A673 (cell line): ENCODE measurements at places on chromosomes 7 and 10. TPM values are rescaled to one million over a fixed set of nuclear protein-coding genes. Genes with fewer than 3 reads are reported as not detected.

DIP2C gene
- 13.2 and 16.5 TPM in 2 replicates for total RNA-seq

RUFY2 gene
- 25.8 and 28.8 TPM in 2 replicates for total RNA-seq

MCM10 gene
- 89.3 and 97.5 TPM in 2 replicates for total RNA-seq

ATG9B gene
- total RNA-seq = 0.96 and 1.9 TPM in 2 replicates

MBL2 gene
- not detected in 2 replicates for total RNA-seq

PAPOLB gene
- 0.17 TPM in 2 replicates for total RNA-seq

SLC26A3 gene
- total RNA-seq = not detected in 2 replicates

OR13A1 gene
- not detected in 2 replicates for total RNA-seq

DLG5 gene
- 44.0 and 47.6 TPM in 2 replicates for total RNA-seq

LIPN gene
- not detected in 2 replicates for total RNA-seq

ACHE gene
- 0.52 and 0.87 TPM in 2 replicates for total RNA-seq

GIMAP1 gene
- total RNA-seq = not detected in 2 replicates

DNA sequence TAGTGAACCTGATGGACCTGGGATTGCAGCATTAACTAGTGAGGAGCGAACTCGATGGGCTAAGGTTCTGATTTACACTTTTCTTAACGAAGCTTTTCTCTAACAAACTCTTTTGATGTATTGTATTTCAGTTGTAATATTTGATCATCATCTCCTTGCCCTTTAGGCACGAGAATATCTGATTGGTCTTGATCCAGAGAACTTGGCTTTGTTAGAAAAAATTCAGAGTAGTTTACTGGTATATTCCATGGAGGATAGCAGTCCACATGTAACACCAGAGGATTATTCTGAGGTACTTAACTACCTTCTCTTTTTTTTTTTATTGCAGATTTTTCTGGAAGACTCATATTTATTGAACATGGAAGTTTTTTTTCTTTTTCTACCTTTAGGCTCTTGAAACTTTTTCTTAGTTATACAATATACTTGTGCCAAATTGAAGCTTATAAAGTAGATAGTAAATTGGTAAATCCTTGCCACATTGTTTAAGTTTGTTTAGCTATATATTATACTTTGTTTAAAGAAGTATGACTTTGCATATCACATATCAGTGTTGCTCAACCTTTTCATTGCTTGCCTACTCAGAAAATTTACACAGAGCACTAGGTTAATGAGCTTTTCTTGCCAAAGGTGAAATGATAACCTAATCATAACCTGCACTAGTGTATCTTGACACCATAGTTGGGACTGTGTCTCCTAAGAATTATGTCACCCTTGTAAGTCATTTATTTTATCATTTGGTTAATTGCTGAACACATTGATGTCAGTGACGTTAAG, 30.4 kb downstream of the CROT start:
- H3K27me3 ChIP-seq = no peaks in the 10 kb centered on the region
- H3K4me3 ChIP-seq = no peak overlapping the region
- no peaks in the 10 kb centered on the region for H3K36me3 ChIP-seq

DNA sequence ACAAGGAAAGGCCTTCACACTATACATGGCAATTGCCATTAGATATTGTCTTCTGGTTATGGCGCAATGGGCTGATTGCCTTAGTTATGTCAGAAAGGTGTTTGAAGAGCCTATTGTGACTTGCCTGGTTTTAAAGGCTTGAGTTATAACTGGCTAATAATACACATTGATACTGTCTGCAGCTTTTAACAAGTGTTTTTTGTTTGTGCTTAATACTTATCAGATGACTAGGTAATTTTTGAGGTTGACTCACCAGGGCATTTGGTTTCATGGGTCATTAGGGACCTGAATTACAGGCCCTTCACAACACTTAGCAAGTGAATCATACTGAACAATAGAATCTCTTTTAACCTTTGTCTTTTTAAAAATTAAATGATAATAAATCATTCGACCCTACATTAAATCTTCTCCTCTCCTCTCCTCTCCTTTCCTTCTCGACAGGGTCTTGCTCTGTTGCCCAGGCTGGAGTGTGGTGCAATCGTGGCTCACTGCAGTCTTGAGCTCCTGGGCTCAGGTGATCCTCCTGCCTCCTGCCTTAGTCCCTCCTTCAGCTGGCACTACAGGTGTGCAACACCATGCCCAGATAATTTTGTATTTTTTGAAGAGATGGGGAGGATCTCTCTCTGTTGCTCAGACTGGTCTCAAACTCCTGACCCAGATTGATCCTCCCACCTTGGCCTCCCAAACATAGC, 196.3 kb downstream of the JCAD start:
- DNase-seq = no peak
- no peaks in the 10 kb centered on the region for H3K4me1 ChIP-seq
- no peak overlapping the region for H3K4me3 ChIP-seq

DNA sequence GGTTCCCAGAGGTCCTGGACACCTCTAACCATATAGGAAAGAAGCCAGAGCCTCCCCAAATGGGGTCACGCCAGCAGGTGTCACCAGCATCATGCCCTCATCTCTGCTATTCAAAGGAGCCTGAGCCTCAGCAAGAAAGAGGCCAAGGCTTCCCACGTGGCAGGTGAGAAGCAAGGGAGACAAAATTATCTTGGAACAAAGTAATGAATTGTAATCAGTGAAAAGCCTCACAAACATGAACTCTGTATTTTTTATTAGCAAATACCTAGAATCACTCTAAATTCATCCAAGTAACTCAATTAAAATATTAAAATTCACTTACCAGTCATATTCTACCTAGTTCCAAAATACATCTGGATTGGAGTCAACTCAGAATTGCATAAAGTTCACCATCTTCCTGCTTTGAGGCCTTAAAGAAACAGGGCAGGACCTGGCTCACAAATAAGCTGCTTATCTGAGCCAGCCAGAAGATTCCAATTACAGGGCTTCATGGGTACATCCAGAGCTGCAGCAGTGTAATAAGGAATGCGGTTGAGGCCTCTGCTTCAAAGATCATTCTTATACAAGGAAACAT, 68.7 kb downstream of the SGMS1 start:
- no peaks in the 10 kb centered on the region for H3K27me3 ChIP-seq
- H3K4me1 ChIP-seq = peaks cover 6% of the 10 kb centered on the region

- H3K27ac ChIP-seq = no peak overlapping the region
- DNase-seq = no peak
- no peak overlapping the region for H3K4me3 ChIP-seq
- H3K4me1 ChIP-seq = no peaks in the 10 kb centered on the region
- no peaks in the 10 kb centered on the region for H3K27me3 ChIP-seq
These were observed 59.8 kb downstream of the BTAF1 start for GRCh38 chr10:91983416-91983815.

- no peaks in the 10 kb centered on the region for H3K36me3 ChIP-seq
- no peaks in the 10 kb centered on the region for H3K4me1 ChIP-seq
- H3K27me3 ChIP-seq = no peaks in the 10 kb centered on the region
These were observed 38.0 kb downstream of the SNX10 start for GRCh38 chr7:26329520-26330255.

- H3K4me1 ChIP-seq = no peaks in the 10 kb centered on the region
- no peak overlapping the region for H3K27ac ChIP-seq
- no peak for DNase-seq
- H3K36me3 ChIP-seq = no peaks in the 10 kb centered on the region
- H3K4me3 ChIP-seq = no peak overlapping the region
These were observed 108.3 kb downstream of the SORCS1 start for GRCh38 chr10:107056182-107056581.

- H3K4me1 ChIP-seq = no peaks in the 10 kb centered on the region
- H3K27ac ChIP-seq = no peak overlapping the region
- H3K36me3 ChIP-seq = no peaks in the 10 kb centered on the region
- H3K4me3 ChIP-seq = no peak overlapping the region
These were observed 232.1 kb upstream of the NPVF start for GRCh38 chr7:25460433-25460832.

DNA sequence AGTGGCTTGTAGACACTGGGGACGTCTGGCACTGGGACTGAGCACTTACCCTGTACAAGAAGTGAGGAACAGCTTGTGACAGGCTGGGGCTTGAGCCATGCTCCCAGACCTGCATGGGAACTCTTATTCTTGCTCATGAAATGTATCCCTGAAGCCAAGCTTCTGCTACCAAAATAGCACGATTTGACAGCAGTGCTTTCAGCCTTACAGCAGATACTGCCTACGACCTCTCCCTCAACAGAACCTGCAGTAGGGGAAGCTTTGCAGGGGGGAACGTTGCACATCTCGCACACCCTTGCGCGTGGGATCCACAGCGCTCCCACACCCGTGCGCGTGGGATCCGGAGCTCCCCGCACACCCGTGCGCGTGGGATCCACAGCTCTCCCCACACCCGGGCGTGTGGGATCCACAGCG, 88.0 kb downstream of the CREM start:
- peaks cover 6% of the 10 kb centered on the region for H3K36me3 ChIP-seq
- no peaks in the 10 kb centered on the region for H3K27me3 ChIP-seq
- H3K4me3 ChIP-seq = no peak overlapping the region

GRCh38 chr10:48545462-48546145, 59.3 kb downstream of the ARHGAP22 start:
- no peaks in the 10 kb centered on the region for H3K36me3 ChIP-seq
- H3K27ac ChIP-seq = no peak overlapping the region
- H3K27me3 ChIP-seq = no peaks in the 10 kb centered on the region
- DNase-seq = no peak

DNA sequence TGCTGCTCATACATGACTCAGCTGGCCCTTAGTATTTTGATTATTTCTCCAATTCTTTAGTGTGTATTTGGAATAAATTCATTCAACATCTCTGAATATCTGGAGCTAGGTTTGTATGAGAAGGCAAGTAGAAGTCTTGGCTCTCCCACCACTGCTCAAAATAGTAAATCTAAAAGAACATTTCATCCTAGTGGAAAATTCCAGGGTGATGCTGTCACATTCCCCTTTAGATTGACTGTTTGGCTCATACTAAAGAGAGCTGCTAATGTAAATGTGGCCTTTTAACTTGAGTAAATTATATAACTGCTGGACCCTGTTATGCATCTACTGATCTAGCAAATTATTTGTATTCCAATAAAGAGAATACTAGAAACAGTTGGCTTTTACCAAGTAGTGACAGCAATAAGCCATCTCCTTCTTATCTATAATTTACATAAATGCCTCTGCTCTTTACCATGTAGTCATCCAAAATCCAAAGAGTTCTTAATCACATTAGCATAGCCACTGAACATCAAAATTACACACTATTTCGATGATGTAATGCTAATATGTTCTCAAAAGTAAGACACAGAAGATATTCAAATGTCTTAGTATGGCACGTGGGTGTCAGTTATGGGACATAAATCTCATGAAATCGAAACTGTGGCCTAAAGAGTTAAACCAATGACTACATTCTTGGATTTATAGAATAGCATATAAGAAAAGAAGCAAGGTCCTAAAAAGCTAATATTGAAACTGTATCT, 86.9 kb upstream of the KCND2 start:
- peaks cover 4% of the 10 kb centered on the region for H3K4me1 ChIP-seq
- H3K36me3 ChIP-seq = no peaks in the 10 kb centered on the region
- H3K27me3 ChIP-seq = no peaks in the 10 kb centered on the region
- H3K27ac ChIP-seq = no peak overlapping the region

DNA sequence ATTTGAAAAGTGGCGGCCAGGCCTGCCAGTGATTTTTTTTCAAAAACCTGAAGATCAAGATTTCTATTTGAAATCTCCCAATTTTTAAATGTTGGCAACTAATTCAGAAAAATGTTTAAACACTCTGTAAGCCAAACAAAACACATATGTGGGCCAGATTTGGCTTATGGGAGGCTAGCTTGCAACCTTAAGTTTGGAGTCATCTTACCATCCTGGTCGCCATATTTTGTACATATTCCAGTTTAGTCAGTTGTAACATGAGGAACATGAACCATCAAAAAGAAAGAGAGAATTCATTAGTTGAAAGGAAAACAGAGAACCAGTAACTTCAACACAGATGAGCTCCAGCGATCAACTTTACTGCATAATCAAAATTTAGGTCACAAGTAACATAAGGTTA, 115.4 kb downstream of the TMEM26 start:
- H3K4me3 ChIP-seq = no peak overlapping the region
- H3K4me1 ChIP-seq = no peaks in the 10 kb centered on the region
- no peak overlapping the region for H3K27ac ChIP-seq
- no peaks in the 10 kb centered on the region for H3K27me3 ChIP-seq
- no peaks in the 10 kb centered on the region for H3K36me3 ChIP-seq
- no peak for DNase-seq

GRCh38 chr10:22029445-22030236, 26.1 kb upstream of the DNAJC1 start:
- H3K27ac ChIP-seq = no peak overlapping the region

DNA sequence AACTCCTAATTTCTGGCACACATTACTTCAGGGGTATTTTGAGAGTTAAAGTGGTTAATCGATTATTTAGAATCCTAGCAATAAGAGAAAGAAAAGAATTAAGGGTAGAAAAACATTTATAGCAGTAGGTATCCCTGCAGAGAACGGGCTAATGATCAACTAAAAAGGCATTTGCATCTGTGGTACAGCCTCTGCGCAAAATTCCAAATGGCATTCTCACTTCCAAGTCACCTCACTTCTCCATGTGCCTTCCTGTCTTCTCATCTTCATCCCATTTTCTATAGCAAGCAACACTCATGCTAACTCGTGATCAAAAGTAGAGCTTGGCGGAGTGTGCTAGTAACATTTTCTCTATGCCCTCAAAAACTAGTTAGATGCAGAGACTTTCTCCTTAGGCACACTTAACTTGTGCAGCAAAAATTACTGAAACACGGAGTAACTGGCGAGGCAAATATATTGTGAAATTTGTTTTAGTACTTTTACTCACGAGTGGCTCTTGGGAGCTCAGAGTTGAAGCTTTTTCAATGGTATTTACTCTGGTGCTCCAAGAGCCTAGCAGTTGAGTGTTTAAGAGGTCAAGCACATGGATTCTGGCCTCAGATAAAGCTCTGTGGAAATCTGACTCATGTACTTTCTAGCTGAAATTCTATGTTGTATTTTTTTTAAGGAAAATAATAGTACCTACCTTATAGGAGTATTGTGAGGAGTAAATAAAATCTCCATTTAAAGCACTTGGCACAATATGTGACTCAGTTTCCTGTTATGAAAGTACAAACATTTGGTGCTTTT, 65.1 kb downstream of the MET start:
- H3K27ac ChIP-seq = no peak overlapping the region
- no peak for DNase-seq
- no peaks in the 10 kb centered on the region for H3K4me1 ChIP-seq
- no peaks in the 10 kb centered on the region for H3K27me3 ChIP-seq
- H3K36me3 ChIP-seq = no peaks in the 10 kb centered on the region

DNA sequence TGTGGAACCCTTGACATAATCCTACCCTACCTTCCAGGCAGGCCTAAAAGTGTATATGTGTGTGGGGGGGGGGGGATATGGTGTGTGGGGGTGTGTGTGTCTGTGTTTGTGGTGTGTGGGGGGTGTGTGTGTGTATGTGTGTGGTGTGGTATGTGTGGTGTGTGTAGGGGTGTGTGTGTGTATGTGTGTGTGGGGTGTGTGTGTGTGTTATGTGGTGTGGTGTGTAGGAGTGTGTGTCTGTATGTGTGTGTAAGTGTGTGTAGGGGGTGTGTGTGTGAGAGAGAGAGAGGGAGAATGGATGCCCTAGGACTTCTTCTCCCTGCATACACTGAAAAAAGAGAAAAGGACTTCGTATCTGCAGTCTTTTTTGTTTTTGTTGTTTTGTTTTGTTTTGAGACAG, 12.3 kb upstream of the IMPDH1 start:
- DNase-seq = no peak
- no peak overlapping the region for H3K4me3 ChIP-seq
- no peaks in the 10 kb centered on the region for H3K27me3 ChIP-seq
